Jurkat, Clone E6-1 (cell line): ENCODE measurements at places on chromosomes 1 and 21.

DNA sequence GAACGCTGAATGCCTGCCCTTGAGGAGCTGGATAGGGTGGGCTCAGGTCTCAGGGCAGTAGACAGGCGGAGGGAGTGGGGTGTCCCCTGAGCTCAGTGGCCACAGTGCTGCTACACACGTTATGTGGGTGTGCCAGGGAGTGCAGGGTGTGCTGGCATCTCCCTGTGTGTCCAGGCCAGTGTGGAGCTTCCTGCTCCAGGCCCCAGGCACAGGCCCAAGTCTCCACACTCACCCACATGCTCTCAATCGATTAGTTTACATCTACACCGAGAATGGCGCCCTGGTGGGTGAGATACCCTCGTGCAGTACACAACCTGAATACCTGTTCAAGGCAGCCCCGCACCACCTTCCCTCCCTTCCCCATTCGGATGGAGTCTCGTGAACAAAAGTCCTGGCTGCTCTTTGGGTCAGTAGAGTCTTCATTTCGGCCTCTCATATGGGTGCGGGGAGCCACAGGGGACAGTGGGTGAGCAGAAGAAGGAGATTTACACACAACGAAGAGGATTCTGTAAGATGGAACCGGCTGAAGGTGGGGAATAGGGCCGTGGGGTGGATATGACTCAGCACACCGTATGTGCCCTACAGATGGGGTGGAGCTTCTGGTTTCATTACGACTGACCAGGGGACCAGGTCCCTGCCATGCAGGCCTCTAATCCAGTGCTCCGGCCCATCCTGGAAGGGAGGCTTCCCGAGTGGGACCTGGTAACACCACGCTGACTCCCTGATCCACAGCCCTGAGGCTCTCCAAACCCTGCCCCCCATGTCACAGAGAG lies 93.3 kb downstream of the SPSB1 start:
- DNase-seq: no peak

GRCh38 chr1:40625076-40625475 lies 40.4 kb downstream of the RIMS3 start:
- DNase-seq: peak; percentile 74

GRCh38 chr1:179599623-179600249 lies 8.1 kb downstream of the TDRD5 start:
- peak; percentile 18 for DNase-seq

DNA sequence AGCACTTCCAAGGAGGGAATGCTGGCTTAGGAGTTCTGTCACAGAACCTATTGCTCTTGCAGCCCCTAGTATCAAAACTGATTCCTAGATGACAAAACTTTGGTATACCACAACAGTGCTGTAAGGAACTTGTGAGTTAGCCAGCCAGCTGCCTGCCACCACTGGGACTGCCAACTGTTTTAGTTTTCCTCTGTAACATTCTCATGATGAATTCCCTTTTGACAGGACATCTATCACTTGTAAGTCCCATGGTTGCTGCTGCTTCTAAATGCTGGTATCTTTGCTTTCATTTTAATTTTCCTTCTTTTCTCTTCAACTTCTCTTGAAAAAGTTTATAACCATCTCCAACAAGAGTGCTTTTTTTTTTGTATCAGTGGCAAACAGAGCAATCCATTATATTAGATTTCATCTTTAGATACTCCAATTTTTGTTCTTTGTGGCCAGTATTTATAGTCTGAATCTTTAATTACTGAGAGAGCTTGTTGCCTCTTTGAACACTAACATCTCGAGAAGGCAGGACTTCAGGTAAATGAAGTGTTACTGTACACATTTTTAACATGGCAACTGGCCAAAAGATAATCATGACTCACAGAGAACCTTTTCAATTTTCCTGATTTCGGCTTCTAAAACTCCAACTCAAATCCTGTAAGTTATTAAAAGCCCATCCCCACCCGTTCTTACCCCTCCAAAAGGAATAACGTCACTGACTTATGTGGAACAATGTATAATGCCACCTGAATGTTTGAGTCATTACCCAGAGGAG lies 19.8 kb downstream of the DBT start:
- no peak for DNase-seq

GRCh38 chr1:72241397-72241796 lies 40.9 kb downstream of the NEGR1 start:
- no peak for DNase-seq

GRCh38 chr1:12448746-12449177 lies 169.2 kb downstream of the DHRS3 start:
- peak; percentile 8 for DNase-seq

- DNase-seq: no peak
Measured at GRCh38 chr1:225816643-225817538, 7.0 kb downstream of the EPHX1 start.

DNA sequence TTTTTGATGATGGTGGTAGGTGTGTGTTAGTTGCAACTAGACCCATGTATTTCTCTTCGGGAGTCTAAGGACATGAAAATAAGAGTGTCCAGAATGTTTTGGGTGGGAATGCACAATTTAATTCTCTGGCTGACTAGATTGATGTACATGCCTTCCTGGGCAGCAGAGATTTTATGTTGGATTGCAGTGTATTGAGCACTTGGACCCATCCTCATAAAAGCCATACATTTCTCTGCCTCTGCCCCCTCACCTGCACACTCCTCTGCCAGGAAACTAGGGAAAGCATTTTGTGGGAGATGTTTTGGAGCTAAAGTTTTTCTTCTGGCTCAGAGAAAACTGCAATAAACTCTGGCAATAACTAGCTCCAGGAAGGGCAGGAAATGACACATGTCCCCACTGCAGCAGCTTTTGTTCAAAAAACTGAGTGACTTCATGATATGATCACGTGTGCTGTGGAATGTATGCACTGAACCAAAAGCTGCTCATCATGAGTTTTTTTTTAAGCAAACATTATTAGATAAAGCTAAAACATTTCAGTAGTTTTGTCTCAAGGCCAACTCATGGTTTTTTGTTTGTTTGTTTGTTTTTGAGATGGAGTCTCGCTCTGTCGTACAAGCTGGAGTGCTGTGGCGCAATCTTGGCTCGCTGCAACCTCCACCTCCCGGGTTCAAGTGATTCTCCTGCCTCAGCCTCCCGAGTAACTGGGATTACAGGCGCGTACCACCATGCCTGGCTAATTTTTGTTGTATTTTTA lies 17.6 kb downstream of the RIT1 start:
- DNase-seq: peak; percentile 28

- DNase-seq: peak; percentile 39
Measured at GRCh38 chr1:52842643-52843310, at the start of gene ZYG11A. Gene ZYG11A (plus strand): TSS chr1:52842760. CDS start chr1:52842884, 124 bp downstream.

DNA sequence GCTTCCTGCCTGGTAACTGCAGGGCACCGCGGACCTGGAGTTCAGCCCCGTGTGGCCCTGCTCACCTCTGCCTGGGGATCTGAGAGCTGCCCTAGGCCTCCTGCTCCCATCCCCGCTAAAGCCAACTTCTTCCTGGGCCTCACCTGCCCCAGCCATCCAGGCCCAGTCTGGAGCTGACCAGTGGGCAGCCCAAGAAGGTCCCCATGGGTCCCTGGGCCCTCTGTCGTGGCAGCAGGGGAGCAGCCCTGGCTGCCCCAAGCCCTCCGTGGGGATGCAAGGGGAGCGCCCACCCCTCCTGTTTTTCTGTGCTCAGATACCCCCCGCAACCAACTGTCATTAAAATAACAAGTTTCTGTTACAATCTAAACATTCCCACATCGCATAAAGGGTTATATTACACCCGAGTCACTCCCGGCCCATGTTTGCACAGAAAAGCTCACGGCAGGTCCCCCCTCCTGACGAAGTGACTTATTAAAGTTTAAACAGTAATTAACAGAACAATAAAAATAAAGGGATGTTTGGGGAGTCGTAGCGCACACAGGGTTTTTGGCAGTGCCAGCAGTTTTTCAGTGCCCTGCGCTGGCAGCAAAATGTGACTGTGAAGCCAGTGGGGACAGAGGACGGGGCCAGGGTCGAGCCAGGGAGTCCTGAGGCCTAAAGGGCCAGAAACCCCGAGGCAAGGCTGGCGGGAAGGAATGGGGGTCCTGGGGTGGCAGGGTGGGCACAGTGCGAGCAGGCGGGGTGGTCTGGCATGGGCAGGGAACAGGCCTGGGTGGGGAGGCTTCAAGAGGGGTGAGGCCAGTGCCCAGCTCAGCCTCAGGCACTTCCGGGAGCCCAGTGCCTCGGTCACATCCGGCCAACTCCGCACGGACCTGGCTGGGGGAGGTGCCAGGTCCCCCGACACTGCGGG lies 121.5 kb downstream of the CASZ1 start:
- DNase-seq: no peak

- no peak for DNase-seq
Measured at GRCh38 chr21:42061195-42061985, 9.7 kb upstream of the UMODL1 start.
